DMS153 (cell line): ENCODE measurements at places on chromosomes 11 and 22.

GRCh38 chr22:35330258-35330861 is 30.7 kb downstream of the TOM1 start:
- no peak for DNase-seq

GRCh38 chr22:37971475-37972434 is 12.6 kb downstream of the SOX10 start:
- no peak for DNase-seq

- no peak for DNase-seq
Measured at GRCh38 chr11:61183645-61184044, 19.7 kb upstream of the PGA3 start.

DNA sequence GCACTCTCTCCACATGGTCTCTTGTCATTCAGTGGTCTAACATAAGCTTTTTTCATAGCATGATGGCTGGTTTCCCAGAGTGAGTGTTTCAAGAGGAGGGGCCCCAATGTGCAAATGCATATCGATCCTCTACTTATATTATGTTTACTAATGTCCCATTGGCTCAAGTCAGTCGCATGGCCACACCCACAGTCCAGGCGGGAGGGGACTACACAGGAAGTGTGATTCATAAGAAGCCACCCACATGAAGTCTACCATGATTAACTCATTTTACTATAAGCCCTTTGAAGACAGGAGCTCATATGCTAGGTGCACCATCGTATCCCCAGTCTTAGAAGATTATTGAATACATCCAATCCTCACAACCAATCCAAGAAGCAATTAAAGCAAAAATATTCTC is 89.5 kb upstream of the ISX start:
- no peak for DNase-seq

GRCh38 chr11:2709429-2709828 is 9.6 kb upstream of the KCNQ1OT1 start:
- no peak for DNase-seq

DNA sequence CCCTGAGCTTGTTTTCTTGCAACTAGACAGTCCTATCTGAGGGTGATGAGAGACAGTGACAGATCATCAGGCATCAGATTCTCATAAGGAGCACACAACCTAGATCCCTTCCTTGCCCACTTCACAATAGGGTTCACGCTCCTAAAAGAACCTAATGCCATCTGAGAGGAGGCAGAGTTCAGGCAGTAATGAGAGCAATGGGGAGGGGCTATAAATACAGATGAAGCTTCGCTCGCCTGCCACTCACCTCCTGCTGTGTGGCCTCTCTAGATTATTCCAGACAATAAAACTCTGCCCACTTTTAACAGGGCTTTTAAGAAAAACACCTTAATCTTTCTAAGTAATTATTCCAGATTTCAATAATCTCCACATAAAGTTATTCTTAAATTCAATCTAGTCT is 43.9 kb upstream of the PAK1 start:
- no peak for DNase-seq

DNA sequence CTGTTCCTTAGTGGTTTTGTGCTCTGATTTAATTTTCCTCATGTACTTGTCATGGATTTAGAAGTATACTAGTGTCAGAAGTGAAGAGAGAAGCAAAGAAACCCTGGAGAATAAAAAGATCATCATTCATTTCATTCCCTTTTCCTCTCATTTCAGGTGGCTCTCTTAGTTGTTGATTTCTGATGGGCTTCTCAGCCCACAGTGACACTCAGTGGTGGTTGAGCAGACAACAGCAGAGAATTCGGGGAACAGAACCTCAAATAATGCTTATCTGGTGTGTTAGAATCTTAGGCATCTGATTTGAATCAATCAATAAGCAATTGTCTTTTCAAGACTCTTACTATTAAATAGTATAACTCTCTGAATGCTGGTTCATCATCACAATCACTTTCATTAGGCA is 1289.4 kb downstream of the FAM181B start:
- no peak for DNase-seq

- no peak for DNase-seq
Measured at GRCh38 chr11:67532889-67533288, 9.6 kb upstream of the CABP2 start.

DNA sequence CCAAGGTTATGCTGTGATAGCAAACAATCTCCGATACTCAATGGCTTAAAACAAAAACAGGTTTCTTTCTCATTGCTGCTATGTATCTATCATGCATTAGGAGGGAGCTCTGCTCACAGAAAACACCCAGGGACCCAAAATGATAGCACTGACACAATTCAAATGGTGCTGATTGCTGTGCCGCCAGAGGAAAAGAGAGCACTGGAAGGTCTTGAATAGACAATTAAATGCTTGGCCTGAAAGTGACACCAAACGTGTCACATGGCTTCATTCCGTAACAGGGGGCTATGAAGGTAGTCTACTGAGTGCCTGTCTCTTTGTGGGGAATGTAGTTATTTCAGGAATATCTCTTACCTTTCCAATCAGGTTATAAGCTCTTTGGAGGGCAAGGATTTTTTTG is 94.2 kb downstream of the FAR1 start:
- DNase-seq = no peak

DNA sequence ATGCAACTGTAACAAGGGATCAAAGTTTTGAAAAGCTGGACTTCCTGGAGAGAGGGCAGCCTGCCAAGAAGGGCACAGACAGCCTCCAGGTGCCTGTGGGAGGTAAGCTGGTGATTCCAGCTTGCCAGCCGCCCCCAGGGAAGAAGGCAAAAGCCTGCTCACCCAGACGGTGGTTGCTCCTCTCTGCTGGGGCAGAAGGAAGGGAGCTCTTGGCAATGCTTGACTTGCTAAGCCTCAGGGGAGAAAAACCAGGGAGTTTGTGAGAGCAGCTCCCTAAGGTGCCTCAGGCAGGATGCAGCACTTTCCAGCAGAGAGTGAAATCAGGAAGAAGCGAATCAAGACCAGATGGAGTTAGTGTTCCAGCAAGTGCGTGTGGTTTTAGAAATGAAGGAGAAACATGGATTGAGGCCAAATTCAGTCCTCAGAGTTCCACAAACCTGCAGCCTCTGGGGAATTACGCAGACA is 553.6 kb downstream of the BUD13 start:
- DNase-seq = peak; percentile 10

- no peak for DNase-seq
Measured at GRCh38 chr11:33944693-33945424, 53.0 kb upstream of the LMO2 start.

- DNase-seq = no peak
Measured at GRCh38 chr11:10693509-10694081, at the start of gene IRAG1. Gene IRAG1 (minus strand): TSS chr11:10693755. CDS start chr11:10693602, 153 bp downstream.

DNA sequence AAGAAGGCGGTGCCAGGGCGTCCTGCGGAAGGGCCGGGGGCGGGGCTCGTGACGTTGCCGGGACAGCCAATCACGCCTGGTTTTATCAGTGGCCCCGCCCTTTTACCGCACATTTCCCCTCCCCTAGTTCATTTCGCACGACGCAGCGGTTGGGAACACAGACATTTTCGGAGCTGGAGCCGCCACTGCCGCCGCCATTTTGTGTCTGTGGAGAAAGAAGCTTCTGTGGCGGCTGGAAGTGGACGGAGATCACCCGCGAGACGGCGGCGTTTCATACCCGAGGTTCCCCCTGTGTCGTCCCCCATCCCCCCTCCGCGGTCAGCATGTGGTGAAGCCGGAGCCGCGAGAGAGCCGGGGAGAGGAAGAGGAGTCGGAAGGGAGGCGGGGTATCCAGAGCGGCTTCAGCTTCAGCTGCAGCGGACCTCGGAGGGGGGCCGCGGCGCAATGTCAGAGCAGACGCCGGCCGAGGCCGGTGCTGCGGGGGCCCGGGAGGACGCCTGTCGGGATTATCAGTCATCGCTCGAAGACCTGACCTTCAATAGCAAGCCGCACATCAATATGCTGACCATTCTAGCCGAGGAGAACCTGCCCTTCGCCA is at the start of gene PCF11:
Gene PCF11, plus strand, starts transcription at position 136 of the 598 bp plus-strand sequence. Its CDS starts 309 bp downstream, at position 445.
- no peak for DNase-seq

- DNase-seq = no peak
Measured at GRCh38 chr11:35794850-35795249, 132.3 kb downstream of the TRIM44 start.

DNA sequence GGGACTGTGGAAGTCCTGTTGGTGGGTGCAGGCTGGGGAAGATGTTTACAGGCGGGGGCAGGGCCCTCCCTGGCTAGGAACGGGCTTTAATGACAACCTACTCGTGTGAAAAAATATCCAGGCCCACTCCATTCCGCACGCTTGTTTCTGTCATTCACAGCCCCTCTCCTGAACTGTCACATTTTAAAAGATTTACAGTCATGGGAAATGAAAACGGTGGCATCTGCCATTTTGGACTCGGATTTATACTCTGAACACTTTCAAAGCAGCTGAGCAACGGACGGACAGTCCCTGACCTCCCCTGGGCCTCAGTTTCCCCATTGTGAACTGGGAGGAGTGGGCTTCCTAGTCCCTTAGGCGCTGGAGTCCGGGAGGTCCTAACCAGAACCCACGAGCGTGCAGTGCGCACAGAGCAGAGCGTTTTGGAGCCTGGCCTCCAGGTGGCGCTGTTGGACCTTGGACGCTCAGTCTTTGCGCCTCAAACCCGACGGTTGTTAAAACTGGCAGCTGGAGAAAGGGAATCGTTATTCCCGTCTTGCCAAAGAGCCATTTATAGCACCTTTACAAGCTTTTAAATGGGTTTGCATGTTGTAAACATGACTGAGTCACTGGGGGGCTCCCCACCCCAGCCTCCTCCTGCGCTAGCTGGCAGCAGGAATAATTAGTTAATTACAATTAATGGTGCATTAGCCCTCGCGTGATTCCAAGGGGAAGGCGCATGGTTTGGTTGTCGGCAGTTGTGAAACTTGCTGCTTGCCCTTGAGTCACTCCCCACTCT is 75.3 kb downstream of the FBLN1 start:
- DNase-seq = peak; percentile 81

DNA sequence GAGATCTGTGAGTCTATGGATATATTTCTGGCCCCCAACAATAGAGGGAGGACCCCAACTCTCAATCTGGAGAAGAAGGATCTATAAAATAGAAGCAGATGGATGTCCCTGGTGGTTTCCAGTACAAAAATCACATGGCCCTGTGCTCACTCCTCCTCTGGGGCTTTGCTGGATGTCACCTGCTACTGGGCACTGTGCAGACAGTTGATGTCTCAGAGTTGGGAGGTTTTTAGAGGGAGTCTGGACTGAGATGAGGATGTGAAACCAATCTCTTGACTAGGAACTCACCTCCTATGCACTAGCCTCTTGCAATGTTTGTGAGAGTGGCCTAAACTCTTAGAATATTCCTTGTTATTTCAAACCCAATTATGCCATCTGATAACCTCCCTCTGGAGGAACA is 107.2 kb downstream of the SCN3B start:
- DNase-seq = no peak

DNA sequence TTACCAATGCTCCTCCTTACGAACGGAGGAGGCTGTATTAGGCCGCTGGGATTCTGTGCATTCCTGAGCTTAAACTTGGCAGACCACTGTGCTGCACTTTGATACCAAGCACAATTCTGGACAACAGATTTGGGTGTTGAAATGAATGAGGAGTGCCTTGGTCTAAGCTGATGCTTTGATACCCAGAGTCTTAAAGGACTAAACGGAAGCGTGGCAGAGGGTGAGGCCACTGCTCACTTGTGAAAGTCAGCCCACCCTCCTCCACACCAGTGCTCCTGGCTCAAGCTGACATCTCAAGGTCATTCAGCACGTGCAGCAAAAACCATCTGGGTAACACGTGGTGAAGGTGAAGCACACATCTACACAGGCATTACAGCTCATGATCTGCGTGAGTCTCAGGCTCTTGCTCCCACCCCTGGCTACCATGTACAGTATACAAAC is 85.9 kb downstream of the MICAL3 start:
- DNase-seq = no peak

- no peak for DNase-seq
Measured at GRCh38 chr22:20745119-20745518, 28.8 kb upstream of the SERPIND1 start.

- no peak for DNase-seq
Measured at GRCh38 chr11:84905411-84905810, 721.7 kb downstream of the DLG2 start.

DNA sequence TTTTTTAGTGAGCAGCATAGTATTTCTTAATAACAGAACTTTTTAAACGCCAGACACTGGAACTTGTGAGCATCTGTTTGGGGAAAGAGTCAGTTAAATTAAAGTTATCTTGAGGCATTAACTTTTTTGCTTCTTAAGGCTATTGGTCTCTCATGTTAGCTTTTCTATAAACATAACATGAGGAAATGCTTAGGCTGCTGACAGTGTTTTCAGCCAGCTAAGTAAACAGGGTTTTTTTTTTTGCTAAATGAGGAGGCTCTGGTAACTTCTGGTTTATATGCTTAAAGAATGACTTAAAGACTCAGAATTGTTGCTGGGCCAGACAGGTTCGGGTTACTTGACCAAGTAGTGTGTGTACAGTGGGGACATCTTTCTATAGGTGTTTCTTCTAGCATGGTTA is 95.8 kb upstream of the ALKBH3 start:
- no peak for DNase-seq

- DNase-seq = no peak
Measured at GRCh38 chr22:27992294-27993165, 73.5 kb upstream of the PITPNB start.

- DNase-seq = no peak
Measured at GRCh38 chr11:66465373-66466224, 1.1 kb upstream of the PELI3 start.

GRCh38 chr11:88050247-88050646 is 125.0 kb downstream of the RAB38 start:
- DNase-seq = no peak

GRCh38 chr11:43747130-43747802 is 66.7 kb downstream of the HSD17B12 start:
- DNase-seq = no peak

- DNase-seq = no peak
Measured at GRCh38 chr11:34224434-34224966, 119.1 kb downstream of the NAT10 start.

- no peak for DNase-seq
Measured at GRCh38 chr22:20132686-20133246, 1.2 kb downstream of the ZDHHC8 start.

DNA sequence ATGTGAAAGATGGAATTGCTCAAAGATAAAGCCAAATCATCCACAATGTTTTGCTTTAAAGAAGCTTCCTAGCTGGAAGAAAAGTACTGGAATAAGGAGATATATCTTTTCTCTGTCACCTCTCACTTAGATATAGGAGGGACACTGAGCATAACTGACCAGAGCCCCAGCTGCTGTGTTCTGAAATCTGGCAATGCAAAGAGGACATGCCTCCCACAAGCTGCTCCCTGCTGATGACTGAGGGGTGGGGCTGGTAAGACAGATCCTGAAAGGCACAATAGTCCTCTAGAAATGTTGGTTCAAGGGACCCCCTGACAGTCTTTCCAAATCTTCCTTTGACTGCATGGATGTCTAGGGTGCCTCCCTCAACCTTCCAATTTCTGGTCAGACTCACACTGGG is 67.0 kb downstream of the SC5D start:
- DNase-seq = no peak

DNA sequence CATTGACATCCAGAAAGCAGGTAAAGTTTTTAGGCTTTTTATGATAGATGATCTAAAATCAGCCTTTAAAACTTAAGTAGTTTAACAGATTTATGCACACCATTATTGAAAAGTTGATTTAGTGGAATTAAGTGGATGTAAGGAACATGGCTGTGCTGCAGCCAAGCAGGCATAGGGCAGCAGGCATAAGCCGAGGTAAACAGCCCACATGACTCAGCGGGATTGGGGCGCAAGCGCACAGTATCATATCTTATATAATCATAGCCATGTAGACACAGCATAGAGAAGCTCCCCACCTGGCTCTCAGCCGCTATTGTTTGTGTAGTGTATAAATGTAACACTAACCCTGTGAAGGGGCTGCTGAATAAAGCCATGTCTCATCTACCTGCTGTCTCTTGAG is 157.5 kb downstream of the WNT11 start:
- peak; percentile 87 for DNase-seq
